Fibroblast of skin of left biceps (primary cell): ENCODE measurements at places on chromosomes 4 and X.

DNA sequence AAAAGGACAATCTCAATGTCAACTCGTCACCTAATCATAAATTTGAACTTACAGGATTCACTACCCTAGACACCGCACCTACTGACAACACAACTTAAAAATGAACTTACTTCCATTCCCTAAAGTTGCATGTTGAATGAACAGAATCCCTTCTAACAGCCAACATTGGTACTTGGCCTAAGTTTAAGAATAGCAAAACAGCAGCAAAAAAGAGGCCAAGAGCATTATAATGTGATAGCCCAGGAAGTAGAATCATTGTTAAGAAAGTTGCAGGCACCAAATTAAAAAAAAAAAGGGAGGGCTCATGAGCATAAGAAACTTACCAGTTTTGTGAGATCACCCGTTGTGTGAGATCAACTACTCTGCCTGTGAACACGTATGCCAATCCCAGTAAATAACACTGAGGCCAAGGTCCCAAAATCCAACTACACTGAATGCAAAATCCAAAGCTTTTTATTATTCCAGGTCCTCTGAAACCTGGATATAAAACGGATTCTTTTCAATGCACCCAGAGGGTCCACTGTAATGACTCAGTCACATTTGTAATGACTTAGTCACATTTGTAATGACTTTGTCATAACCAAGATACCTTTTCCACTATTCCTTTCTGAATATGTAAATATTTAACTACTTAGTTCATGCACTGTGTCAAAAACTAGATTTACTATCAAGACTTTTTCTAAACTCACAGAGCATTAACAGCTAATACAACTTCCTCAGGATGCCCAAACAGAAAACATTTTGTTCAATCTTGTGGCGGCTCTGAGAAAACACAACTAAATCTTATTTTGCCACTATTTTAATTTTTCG is 6.8 kb downstream of the HNRNPDL start:
- DNase-seq: no peak

DNA sequence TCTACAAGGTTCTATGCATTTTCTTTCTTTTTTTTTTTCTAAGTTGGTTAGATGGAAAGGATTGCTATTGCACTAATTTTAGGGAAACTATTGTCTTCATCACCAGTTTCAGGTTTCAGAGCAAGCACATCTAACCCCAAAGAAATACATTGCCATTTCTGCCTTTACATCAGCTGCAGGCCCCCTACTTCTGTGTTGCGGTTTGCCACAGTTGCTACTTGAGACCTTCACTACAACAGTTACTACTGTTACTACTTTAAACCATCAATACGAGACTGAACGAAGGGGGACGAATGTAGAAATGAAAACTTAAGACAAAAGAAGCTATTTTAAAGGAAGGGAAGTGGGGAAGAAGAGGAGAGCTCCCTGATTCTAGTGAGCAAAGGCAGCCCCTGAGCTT is 256.7 kb upstream of the LCORL start:
- DNase-seq: no peak

DNA sequence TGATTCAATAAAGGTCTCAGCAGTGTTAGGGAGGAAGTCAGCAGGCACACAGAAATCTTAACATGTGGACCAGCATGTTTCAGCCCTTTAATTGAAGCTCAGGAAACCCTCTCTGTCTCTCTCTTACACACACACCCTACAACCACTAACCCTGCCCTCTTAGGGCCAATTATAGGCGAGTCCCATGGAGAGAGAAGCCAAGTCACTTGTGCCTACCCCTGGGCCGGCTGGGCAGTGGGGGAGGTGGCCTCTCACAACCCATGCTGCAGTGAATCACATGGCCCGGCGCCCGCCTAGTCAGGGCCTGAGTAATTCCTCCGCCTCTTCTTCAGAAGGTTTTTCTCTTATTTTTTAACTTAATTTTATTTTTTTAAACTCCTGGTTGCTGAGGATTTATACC is 3.7 kb downstream of the FGD1 start:
- DNase-seq: no peak

DNA sequence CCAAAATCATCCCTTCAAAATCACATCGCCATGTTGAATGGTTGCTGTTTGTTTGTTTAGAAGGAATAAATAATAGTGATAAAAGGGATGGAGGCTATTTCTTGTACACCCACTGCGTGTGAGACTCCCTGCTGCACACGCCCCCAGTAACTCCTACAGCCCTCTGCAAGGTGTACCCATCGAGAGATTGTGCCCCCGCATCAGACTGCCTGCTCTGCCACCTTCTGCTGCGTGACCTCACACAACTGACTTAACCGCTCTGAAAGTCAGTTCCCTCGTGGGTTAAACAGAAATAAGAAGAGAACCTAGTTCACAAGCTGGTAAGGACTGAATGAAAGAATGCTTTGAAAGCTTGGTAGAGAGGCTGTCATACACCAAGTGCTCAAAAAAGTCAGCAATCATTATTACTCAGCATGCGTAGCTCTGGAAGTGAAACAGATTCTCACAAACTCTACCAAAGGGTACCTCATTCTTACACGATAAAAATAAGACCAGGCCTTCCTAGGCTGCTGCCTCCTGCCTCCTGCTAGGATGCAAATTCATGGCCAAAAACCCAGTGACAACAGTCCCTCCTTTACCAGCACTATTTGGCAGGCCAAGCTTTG is 147.1 kb downstream of the CPEB2 start:
- no peak for DNase-seq

- no peak for DNase-seq
Measured at GRCh38 chrX:141320801-141321200, 78.5 kb upstream of the SPANXC start.

- DNase-seq: peak; percentile 65
Measured at GRCh38 chr4:168587411-168588125, 90.7 kb downstream of the PALLD start.

DNA sequence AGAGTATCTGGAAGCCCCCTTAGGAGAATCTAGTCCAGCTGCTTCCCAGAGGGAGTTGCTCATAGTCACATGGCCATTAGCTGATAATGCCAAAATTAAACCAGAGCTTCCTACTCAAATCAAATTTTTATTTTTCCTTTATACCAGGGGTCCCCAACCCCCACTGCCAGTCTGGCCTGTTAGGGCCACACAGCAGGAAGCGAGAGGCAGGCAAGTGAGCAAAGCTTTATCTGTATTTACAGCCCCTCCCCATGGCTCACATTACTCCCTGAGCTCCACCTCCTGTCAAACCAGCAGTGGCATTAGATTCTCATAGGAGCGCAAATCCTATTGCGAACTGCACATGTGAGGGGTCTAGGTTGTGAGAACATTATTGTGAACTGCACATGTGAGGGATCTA is 19.2 kb upstream of the TNIP3 start:
- no peak for DNase-seq

DNA sequence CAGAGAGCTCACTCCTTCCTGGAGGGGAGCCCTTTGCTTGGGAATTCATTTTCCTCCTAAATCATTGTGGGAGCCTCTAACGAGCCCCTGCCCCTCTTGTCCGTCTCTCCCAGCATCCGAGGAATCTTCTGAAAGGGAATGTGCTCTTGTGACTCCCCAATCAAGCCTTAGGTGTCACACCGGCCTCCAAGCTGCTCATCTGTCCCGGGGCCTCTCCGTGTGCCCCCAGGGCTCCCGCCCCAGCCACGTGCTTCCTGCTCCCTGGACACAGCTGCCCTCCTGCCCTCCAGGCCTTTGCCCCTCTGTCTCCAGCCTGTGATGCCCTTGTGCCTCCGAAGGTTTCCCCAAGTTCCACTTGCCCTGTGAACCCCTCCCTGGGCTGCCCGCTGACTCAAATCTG is 239.8 kb downstream of the AFAP1 start:
- no peak for DNase-seq

DNA sequence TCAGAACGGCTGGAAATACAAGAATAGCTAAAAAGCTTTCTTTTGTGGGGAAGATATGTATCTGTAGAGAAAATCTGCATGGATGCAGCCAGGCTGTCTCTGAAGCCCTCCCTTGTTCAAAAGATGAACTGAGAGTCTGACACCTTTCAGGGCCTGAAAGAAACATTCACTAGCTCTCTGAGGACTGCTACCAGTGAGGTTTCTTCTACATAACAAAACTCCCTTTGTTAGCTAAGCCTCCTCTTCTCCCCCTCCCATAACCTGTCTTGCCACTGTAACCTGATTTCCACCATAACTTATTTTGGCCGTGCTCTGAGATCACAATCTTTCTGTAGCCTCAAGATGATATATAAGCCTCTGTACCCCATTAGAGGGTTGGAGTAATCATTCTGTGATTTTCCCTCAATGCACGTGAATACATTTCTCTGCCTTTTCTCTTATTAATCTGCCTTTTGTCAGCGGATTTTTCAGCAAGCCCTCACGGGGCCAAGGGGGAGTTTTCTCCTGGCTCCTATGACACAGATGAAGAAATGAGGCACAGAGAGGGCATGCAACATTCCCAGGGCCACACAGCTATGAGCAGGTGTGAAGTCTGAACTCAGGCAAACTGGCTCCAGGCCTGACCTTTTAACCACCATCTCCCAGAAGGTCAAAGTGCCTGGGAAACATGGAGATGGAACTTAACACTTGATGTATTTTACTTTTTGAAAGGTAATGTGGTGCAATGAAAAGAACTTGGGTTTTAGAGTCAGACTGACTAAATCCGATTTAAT is 161.6 kb upstream of the PRDX4 start:
- DNase-seq: no peak

DNA sequence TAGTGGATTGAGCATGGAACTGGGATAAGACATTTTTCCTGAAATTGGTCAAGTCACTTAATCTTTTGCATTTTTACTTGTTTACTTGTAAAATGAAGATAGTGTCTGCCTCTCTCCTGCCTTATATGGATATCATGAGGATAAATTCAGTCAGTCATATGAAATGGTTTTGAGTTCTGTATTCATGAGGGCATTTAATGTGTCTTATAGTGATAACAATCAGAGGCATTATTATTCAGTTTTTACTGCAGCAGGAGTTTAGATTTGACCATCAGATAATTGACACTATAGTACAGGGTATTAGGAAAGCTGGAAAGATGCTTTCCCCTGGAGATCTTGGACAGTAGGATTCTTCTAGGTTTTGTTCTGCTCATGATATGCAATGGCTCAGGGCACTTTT is 26.0 kb downstream of the NPNT start:
- DNase-seq: no peak

- peak; percentile 17 for DNase-seq
Measured at GRCh38 chr4:80831383-80832361, 198.8 kb upstream of the BMP3 start.

- no peak for DNase-seq
Measured at GRCh38 chrX:122816288-122816687, 367.8 kb upstream of the GRIA3 start.

DNA sequence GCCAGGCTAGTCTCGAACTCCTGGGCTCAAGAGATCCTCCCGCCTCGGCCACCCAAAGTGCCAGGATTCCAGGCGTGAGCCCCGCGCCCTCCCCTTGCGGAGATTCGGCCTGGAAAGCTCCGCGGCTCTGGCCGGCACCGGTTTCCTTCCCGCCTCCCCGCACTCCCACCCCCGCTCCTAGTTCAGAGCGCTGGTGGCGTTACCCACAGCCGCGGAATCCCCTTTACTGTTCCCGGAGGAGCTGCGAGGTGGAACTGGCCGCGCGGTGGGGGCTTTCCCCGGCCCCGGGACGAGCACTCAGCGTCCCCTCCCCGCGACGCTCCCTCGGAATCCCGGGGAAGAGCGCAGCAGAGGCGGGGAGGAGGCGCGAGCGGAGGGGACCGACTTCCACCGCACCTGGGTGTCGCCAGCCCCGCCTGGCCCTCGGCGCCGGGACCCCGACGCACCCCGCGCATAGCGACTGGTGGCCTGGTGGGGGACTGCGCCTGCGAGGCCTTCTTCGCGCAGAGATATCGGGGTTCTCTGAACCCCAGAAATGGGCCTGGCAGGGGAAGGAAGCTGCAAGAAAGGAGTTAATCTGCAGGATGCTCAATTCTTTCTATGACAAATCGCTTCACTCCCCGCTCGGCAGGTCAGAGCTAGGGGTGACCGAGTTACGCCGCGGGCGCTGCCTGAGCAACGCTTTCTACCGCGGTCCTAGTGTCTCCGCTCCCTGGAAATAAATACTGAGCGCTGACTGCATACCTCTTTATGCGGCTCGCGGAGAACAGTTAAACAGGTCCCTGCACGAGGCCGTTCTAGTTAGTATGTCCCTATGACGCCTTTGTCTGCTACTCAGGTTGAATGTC is 14.6 kb upstream of the SLC25A4 start:
- DNase-seq: no peak

- peak; percentile 50 for DNase-seq
Measured at GRCh38 chr4:185730849-185731608, 81.0 kb downstream of the SORBS2 start.

GRCh38 chrX:115521741-115522140 is 39.2 kb upstream of the PLS3 start:
- no peak for DNase-seq

DNA sequence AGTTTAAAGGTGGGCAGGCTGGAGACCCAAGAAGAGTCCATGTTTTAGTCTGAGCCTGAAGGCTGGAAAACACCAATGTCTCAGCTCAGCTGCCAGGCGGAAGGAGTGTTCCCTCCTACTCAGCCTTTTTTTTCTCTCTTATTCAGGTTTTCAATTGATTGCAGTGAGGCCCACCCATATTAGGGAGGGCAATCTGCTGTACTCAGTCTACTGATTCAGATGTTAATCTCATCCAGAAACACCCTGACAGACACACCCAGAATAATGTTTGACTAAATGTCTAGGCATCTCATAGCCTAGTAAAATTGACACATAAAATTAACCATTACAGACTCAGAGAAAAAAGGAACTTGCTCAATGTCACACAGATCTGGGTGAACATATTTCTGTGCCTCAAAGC is 347.1 kb downstream of the GBA3 start:
- no peak for DNase-seq

- DNase-seq: peak; percentile 52
Measured at GRCh38 chrX:24117258-24117657, 32.3 kb upstream of the ZFX start.

DNA sequence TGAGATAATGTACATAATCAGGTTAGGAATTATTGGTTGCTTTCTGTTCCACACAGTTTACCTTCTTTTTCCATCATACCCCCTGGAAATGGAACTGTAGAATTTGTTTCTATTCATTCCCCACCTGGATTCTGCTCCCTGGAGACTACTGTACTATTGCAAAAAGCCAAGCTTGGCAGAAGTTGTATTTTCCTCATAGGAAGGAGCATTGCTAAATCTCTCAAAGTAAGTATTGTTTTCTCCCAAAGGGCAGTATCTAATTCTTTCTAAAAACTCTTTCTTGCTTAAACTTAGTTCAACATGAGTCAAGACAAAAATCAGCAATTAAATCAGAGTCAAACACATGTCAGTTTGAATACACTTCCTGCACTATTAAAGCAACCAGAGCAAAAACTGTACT is 136.2 kb downstream of the CDS1 start:
- no peak for DNase-seq

DNA sequence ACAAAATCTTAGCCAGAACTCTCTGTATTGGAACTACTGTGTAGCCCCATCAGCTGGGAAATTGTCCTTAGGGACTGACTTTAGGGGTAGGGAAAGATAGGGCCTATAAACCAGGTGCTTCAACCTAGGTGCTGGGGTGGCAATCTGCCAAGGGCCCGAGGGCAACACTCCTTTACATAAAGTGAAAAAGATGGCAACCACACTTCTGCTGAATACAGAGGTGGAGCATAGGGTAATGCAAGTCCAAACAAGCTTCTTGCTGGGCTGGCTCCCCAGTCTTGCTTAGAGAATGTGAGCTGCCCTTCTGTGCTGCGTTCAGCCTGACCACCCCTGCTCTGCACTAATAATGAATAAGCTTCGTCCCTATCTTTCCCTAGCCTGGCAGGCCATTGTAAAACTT is 9.8 kb downstream of the ZBTB33 start:
- DNase-seq: no peak
